ENCODE measurements at places on chromosomes 3 and 15.

- DNase-seq = no peak
These were observed 92.4 kb downstream of the GHSR start for GRCh38 chr3:172355836-172356235.

- no peak for DNase-seq
These were observed 2.1 kb downstream of the BLOC1S6 start for GRCh38 chr15:45589256-45589655.

- DNase-seq = no peak
These were observed 148.5 kb downstream of the DCLK3 start for GRCh38 chr3:36615861-36616260.

DNA sequence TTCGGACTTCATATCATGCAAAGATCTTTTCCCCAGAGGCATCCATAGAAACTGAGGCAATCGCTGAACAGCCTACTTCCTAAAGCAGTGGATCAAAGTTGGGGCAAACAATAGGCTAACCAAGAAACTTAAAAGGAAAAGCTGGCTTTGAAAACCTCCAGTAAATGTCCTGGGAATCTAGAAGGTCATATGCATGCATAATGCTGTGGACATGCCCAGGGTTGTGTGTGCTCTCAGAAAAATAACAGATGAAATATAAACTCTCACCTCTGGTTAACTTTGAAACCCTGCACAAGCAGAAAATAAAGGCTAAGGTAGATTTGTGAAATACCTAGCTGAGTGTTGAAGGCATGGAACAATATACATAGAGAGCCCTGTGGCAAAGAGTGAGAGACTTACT lies 96.3 kb downstream of the MYO9A start:
- DNase-seq = no peak

DNA sequence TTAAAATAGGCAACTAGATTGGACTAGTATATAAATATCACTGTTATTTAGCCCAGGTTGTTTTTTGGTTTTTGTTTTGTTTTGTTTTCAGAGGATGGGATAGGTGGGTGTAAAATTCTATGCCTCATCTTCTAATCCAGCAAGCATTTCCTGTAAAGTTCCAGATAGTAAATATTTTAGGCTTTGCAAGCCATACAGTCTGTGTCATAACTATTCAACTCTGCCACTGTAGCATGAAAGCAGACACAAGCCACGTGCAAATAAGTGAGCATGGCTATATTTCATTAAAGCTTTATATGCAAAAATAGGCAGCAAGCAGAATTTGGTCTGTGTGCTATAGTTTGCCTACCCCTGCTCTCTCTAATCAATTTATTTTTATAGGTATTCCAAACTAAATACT lies 657.3 kb upstream of the TGFBR2 start:
- DNase-seq = no peak

DNA sequence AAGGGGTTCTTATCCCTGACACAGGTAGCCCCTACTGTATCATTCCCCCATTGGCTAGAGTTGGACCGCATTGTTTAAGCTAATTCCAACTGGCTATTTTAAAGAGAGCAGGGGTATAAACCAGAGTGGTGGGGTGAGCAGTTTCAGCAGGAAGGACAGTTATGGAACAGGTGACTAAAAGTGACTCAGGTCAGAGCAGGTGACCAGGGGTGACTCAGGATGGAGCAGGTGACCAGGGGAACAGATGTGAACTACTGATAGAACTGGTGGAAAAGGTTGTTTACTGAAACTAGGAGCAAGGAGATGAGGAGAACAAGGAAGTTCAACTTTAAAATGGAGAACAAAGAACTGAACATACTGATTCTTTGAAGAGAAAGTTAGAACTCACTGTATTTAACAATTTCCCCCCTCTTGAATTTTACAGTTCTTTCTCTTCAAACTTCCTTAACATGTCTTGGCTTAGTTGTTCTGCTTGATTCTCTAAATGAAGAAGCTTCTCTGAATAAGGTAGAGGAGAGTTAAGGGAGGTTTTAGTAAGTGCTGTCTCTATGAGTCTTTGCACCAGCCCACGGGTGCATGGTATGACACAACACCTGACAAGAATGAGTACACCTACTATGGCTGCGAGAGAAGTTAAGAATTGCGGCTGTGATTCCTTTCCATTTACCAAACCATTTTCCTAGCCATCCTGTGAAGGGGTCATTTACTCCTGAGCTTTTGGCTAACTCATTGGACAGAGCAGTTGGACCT lies 83.4 kb upstream of the WNT7A start:
- DNase-seq = no peak

DNA sequence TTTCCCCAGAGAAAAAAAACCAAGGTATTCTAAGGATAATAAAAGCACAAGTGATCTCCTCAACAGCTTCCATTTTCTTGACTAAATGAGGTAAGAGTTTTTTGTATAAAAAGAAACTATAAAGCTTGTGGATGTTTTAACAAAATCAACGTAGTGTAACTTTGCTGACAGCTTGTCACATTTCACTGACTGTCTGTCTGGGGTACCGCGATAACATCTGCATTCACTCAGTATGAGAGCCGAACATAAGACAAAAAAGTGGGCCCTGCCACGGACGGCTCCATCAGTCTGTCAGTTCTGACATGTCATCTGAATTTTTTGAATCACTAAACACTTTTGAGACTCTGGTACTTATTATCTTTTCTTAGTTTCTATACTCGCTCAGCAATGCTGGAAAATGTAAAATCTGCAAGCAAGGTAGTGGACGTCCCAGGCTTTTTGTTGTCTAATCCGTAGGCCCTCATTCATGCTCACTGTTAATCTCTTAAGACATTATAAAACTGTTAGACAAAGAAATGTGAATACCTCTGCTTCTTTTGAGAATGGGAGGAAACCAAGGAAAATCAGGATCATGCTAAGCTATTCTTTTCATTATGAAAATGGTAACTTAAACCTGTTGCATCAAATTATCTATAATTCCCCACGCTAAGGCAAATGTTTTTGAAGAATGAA lies 307.1 kb downstream of the MECOM start:
- no peak for DNase-seq

DNA sequence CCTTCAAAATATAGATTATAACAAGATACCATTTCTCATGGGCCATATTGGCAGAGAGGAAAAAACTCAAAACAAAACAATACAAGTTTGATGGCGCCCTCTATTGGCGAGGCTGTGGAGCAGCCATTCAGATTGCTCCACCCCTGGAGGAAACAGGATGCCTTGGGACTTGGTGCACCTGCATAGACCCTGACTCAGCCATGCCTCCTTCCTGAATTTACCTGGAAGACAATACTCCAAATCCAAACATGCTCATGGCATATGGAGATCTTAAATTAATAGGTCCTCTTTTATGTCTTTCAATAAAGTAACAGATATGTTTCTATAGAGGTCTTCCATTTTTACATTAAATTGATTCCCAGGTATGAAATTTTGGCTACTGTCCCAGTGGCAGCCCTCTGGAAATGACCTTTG lies 90.0 kb downstream of the APBA2 start:
- no peak for DNase-seq

DNA sequence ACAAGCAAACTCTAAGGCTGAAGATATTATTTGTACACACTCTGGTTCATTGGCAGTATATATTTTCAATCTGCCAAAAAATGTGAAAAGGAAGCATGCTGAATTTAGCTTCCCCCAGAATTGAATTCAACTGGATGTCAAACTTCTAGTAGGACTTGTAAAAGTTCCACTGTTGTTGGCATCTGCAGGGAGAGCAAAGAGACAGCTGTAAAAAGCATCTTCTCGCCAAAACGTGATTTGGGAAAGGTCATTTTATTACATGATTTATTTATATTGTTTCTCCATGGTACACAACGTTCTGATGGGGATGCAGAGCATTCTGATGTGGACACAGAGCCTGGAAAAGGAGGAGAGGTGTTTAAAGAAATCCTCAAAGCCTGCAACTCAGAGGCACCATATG lies 196.7 kb upstream of the ADAMTS9 start:
- no peak for DNase-seq

DNA sequence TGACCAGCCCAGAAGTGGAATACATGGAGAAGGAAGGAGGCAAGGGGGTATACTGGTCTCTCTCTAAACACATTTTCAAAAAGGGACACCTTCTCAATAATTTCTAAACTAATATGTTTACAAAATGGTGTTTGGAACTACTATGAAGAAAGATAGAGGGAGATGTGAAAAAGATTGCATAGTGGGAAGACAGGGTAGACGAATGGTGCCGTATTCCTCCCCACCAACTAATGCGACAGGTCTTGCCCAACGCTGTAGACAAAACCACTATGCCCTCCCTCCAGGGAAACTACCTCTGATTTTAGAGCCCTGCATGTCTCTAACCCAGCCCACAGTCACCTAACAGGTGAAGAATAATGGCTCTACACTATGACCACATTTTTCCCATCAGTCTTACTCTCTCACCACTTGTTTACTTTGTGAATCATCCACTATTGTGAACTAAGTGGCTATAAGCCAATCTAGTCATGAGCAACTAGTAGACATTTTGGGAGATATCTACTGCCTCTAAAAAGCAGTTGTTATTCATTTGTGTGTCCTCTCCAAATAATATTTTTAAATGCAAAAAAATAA lies 108.2 kb upstream of the UBE2E2 start:
- no peak for DNase-seq

DNA sequence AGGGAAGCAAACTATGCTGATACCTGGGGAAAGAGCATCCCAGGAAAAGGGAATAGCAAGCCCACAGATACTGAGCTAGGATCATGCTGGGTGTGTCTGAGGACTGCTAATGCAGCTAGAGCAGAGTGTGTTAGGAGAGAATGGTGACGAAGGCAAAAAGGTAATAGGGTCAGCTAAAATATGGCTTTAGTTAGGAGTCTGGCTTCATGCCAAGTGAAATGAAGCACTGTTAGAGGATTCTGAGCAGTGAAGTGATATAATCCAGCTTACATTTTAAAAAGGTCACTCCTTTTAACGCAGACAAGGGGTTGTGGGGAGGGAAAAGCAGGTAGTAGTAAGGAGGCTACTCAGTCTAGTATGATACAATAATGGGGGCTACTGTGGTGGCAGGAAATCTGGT lies 30.4 kb downstream of the SECISBP2L start:
- DNase-seq = no peak

DNA sequence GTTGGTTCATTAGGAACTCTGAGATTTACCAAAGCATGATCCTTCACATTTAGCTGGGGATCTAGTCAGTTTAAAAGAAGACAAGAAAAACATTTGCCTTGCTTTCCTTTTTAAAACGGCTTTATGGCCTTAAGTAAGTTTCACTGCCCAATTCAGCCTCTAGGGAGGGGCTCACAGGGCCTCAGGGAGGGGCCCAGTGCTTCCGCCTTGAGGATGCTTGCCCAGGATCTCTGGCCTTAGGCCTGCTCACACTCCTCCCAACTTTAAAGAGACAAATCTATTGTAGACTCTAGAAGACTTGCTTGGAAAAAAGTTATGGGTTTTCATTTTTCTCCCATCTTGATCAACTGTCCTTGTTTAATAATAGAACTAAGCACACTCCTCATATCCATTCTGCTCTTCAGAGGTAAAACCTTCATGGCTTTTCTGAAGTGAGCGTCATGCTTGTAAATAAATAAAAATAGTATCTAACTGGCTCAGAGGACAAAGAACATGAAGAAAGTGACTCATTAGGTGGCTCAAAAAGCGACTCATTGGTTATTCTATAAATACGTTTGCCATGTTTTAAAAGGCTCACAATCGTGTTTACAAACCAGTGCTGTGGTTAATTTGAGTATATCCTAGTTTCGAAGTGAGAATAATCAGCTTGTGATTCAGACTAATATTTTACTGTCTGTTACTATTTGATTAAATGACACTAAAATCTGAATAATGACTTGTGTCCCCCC lies 13.7 kb downstream of the PDHB start:
- no peak for DNase-seq

DNA sequence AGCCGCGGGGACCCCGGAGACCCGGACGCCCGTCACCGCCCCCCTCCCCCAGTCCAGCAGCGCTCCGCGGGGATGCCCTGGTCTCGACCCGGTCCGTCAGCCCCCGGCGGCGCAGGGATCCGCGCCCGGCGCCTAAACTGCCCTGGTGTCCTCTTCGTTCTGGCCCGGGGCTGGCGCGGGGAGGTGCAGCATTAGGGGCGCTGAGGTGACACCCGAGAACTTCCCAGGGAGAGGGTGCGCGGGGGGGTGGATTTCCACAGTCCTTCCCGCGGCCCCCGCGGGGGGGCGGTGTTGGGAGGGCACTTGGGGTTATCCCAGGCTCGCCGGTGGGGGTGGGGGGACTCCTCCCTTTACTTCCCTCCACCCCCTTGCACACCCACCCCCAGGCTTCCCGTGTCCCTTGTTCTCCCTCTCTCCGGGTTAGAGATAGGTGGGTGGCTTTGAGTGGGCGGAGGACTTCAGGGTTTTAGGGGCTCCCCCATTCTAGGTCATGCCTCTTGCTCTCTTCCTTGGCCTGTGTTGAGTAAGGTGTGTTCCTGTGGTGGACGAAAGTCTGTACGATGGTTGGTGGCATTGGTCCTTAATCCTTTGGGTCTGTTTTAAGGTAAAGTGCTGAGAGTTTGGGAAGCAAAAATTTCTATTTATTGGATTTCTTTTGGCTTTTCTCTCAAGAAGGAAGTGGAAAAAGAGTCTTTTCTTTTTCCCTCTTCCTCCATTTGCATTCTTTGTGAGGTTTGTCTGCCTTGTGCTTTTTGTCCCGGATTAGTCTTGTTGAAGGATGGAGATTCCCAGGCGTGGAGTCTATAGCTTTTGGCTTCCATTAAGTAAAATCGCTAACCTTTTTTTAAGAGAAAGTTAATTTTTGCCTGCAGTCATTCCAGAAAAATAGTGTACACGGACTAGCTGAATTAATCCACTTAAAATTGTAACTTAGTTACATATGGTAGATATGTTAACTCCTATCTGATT lies 811 bp downstream of the SKIL start:
- DNase-seq = peak; percentile 61

DNA sequence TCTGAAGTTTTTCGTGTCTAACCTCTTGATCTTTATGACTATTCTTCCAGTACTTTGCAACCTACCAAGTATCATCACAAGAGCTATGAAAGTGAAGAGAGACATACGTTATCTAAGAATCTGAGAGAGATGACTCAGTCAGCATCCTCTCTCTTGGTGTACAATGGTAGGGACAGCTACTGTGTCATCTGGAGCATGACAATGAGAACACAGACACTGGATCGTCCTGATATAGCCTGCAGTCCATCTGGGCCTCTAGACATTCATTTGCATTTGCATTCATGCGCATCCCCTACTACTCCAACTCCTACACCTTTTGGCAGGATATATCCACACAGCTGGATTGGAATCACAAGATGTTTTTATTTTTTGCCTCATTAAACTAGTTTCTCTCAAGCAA lies 115.2 kb downstream of the PEX5L start:
- no peak for DNase-seq

DNA sequence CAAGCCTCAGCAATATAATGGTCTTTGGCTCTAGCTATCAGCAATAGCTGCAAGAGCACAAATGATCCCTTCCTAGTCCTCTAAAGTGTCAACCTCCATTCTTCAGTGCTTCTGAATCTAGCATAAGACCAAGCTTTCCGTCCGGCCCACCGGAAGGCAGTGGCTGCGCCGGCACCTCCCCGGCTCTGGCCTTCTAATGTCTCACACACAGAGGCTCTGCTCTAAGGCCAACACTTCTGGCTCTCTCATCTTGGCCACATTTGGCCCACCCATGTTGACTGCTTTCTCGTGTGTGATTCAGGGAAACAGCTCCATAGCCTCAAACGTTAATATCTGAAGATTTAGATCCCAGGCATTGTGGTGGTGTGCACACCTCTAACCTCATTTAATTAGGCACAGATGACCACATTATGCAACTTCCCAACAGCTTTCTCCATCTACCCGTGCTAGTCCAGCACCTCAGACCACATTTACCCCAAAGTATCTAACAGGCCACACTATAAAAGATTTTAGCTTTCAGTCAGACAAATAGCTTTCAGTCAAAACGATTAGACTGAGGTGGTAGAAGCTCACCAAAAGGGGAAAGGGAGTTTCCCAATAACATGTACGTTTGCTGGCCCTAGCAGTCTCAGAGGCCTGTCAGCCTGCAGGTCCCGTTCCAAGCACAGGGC lies 19.3 kb downstream of the SLC51A start:
- DNase-seq = no peak
